ENCODE measurements at places on chromosomes 13 and 19.

- DNase-seq, result no peak
Measured at GRCh38 chr13:94087100-94087499, 392.4 kb downstream of the DCT start.

- DNase-seq, result no peak
Measured at GRCh38 chr13:59144700-59145099, 1019.0 kb downstream of the DIAPH3 start.

GRCh38 chr13:21625366-21625765, 21.4 kb upstream of the MICU2 start:
- DNase-seq, result no peak

GRCh38 chr19:30428092-30428680, 56.0 kb downstream of the ZNF536 start:
- no peak for DNase-seq

GRCh38 chr13:113455384-113455783, 2.1 kb upstream of the ADPRHL1 start:
- no peak for DNase-seq

- no peak for DNase-seq
Measured at GRCh38 chr13:54845351-54845965, 1816.8 kb downstream of the OLFM4 start.

DNA sequence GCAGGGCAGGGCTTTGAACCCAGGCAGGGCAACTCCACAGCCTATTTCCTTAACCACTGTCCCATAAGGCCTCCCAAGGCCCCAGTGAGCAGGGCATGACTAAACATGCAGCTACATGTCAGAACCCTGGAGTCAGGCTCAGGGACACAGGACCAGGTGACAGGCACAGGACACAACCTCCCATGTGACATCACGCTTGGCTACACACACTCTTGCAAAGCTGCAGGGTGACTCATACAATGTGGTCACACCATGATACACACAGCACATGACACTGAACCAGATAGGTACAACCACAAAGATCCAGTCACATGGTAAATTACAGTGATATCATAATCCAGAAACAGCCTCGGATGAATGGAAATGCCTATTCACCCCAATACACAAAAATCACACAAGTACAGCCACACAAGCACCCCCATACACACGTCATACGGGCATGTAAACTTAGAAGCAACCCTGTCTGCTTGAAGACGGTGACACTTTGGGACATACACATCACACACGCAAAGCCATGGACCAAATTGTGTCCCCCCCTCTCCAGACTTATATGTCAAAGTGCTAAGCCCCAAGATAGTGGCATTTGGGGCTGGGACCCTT, 14.5 kb downstream of the KLK4 start:
- peak; percentile 46 for DNase-seq

DNA sequence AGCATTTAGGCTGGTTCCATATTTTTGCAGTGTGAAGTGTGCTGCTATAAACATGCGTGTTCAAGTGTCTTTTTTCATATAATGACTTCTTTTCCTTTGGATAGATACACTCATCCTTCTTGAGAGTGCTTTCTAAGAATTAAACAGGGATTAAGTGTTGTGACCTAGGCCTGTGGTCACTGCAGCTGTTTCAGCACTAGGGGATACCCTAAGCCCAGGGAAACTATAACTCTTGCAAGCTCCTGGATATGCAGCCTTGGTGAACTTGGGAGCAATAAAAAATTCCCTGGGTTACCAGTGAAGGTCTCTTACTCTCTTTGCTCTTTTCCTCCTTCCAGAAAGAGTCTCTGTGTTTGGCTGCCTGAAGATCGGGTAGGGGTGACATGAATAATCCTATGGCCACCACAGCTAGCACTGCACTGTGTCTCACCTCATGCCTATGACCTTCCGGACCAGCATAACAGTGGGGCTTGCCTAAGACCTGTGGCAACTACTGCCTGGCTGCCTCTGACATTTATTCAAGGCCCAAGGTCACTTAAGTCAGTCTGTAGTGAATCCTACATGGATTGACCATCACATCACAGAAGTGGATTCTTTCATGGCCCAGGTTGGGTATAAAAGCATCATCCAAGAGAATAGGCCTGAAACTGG, 799.7 kb downstream of the DACH1 start:
- DNase-seq, result no peak

Measured in activated CD4-positive, alpha-beta memory T cell treated with anti-CD3 and anti-CD28 coated beads for 36 hours (primary cell).